Dermis blood vessel endothelial cell (primary cell): ENCODE measurements at places on chromosomes 6 and 20. TPM values are rescaled to one million over a fixed set of nuclear protein-coding genes. Genes with fewer than 3 reads are reported as not detected.

DNA sequence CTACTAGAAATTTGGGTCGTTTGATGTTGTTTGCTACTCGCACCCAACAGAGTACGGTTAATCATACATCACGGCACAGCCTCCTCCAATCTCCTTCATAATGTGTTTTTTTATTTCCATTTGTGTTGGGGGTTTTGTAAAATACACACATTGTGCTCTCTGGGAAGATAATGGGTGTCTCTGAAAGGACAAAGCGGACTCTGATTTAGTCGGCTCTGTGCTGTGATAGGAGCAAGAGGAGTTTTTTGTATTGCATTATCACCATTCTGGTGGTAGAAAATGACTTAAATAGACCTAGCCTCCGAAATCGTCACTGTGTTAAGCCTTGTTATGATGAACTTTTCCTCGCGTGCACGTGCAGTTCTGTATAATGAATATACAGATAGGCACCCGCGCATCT lies 196.3 kb downstream of the CDH4 start:
- DNase-seq = no peak

DNA sequence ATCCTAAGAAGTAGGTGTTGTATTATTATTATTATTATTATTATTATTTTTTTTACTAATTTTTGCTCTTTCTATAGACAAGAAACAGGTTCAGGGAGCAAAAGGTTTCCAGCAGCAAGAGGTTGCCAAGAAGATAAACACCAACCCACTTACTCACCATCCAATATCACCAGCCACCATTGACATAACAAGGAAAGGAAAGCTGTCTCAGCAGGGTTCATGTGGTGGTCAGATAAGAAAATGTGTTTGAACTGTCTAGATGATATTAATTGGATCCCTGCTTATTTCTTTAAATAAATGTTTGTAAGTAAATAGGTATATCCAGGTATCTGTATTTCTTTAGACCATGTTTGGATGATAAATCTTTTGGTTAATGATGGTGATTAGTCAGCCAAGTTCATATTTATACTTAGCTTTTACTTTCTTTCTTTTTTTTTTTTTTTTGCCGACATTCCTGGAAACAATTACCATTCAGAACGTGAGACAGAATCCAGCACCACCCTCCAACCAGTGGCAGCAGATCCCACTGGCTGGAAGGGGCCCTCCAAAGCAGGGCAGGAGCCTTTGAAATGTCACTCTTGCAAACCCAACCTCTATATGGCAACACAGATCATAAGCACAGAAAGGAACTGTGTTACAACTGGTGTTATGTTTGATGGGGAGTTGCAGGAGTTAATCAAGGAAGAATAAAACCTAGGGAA lies 139.2 kb upstream of the ECI2 start:
- peak; percentile 77 for DNase-seq

The TMEM151B gene
- not detected in 2 replicates for total RNA-seq

DNA sequence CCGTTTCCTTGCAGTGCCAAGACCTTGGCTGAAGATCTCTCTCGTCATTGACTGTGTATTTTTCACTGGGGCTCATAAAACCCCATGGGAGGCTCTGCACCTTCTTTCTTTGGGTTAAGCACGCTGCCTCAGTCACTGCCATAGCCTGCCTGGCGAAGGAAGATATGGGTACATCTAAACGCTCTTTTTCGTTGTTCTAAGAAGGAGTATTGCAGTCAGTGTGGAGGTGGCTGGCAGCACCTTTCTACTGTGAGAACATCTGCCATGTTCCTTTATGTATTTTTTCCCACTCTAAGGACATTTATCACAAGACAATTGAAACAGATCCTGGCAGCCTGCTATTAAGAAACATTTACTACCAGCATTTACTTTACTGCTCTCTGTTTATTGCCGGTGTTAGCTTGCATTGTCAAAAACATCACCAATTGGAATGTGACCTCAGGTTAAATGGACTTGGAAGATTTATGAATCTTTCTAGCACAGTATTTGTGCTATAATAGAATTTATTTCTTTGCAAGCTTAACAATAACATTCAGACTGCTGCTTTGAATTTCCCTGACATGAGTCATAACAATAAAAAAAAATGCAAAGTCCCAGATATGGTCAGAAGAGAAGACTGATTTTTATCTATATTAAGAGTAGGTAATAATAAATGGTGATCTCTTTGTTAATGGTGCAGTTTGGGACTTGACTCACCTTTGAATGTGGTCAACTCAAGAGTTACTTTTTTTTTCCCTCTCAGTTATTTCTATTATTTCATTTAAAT lies 62.2 kb upstream of the CLDN20 start:
- peak; percentile 90 for DNase-seq

The KAT14 gene
- 9.1 and 11.1 TPM in 2 replicates for total RNA-seq

The BPI gene
- total RNA-seq = not detected in 2 replicates

DNA sequence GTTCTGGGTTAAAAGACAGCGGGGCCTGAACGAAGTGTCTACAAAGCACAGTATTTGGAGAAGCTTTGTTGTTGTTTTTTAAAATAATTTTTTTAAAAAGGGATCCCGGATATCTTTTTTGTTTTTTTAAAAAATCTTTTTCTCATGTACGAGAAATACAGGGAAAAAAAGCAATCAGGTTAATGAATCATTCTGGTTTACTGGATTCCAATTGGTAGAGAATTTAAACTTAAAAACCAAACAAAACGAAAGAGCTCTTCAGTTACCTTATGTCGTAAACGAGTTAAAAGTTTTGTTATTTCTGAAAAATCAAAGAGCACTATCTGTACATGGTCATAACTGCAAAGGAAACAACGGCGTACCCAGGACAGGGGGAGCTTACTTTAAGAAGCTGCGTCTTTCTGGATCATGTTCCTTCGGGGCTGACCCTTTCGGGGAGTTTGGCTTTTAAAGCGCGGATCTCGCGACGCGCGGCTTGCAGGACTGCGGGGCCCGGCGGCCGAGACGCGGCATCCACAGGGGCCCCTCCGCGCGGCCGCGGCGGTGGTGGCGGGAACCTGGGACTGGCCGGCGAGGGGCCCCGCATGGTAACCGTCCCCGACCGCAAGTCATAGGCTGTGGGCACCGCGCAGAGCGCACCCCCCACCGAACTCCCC lies 927 bp downstream of the IL20RA start:
- DNase-seq = peak; percentile 47

GRCh38 chr20:49424536-49424935 lies 57.9 kb downstream of the KCNB1 start:
- DNase-seq = no peak

DNA sequence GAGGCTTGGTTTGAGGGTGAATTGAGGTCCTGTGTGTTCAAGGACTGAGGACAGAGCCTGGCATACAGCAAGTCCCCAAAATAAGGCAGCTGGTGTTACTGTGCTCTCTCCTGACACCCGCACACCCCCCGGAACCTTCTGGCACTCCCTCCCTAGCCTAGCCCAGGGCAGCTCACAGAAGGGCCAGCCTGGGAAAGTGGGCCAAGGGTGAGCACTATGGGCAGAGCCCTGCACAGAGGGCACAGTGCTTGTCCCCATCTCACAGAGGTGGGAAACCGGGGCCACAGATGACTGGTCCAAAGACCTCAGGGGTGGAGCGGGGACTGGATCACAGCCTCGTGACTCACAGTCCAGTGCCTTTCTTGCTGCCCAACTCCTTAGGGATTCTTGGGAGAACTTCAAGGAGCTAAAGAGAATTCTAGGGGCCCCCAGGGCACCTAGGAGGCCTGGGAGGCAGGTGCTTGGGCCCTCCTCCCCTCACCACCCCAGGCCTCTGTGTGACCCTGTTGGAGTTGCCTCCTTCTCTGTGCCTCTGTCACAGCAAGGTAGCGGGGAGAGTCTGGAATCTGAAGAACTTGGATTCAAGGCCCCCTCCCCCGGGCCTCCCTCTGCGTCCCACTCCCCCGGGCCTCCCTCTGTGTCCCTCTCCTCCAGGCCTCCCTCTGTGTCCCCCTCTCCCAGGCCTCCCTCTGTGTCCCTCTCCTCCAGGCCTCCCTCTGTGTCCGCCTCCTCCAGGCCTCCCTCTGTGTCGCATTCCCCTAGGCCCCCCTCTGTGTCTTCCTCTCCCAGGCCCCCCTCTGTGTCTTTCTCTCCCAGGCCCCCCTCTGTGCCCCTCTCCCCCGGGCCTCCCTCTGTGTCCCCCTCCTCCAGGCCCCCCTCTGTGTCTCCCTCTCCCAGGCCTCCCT lies 13.5 kb downstream of the DLGAP4 start:
- DNase-seq = no peak

The GPLD1 gene
- 0.05 and 0.17 TPM in 2 replicates for total RNA-seq

DNA sequence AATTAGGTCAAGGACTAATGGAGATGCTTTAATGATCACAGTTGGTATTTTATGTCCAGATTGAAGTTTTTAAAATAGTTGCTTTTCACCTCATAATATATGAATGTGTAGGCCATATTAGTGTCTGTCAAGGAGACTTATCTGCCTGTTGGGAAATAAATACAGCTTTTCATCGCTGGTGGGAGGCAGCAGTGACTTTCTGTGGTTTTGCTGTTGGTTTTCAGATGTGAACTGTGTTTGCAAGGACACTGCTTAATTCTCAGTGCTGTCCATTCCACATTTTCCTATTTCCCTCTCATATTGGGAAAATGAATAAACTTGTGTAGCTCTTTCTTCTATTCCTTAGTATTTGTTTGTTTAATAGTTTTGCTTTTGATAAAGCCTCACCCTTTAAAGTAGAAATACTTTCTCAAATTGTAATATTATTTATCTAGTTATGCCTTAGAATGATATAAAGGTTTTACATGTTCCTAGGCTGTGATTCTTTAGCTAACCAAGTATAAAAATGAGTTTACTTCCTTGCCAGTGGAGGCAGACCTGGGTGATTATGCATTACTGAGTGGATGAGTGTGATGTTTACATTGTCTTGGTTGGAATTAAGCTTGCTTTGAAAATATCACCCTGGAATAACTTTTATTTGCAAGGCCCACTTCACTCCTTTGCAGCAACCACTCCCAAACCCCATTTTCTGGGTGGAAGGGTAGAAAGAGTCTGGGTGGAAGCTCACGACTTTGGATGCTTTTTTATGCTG lies 3.3 kb downstream of the PLCB4 start:
- DNase-seq = no peak

The HELZ2 gene
- total RNA-seq = 54.8 and 64.0 TPM in 2 replicates

The KIAA0408 gene
- total RNA-seq = under 0.01 TPM in 1 of 2 replicates, not detected in the other

The KCNQ2 gene
- total RNA-seq = not detected in 2 replicates

- peak; percentile 84 for DNase-seq
Measured at GRCh38 chr6:41182069-41183034, 18.6 kb downstream of the TREML2 start.

The OPRL1 gene
- total RNA-seq = 3.2 and 5.4 TPM in 2 replicates

- DNase-seq = no peak
Measured at GRCh38 chr6:34970957-34971356, 81.9 kb downstream of the ANKS1A start.

DNA sequence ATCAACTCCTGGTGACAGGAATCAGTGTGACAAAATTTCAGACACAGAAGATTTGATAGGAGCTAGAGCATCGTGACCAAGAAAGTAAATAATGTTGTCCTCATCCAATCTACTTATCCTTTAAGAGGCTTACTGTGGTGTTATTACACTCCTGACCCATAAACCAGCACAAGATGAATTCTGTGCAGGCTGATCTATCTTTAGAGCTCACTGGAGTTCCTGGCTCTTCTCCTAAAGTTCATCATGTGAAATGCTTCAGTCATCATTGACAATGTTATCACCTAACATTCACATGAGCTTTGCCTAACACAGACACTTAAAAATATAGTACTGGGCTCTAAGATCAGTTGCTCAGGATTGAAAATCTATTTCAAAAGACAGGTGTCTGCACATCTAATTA lies 271.0 kb upstream of the HSF2 start:
- no peak for DNase-seq

The MAPK13 gene
- total RNA-seq = 5.6 and 8.9 TPM in 2 replicates

DNA sequence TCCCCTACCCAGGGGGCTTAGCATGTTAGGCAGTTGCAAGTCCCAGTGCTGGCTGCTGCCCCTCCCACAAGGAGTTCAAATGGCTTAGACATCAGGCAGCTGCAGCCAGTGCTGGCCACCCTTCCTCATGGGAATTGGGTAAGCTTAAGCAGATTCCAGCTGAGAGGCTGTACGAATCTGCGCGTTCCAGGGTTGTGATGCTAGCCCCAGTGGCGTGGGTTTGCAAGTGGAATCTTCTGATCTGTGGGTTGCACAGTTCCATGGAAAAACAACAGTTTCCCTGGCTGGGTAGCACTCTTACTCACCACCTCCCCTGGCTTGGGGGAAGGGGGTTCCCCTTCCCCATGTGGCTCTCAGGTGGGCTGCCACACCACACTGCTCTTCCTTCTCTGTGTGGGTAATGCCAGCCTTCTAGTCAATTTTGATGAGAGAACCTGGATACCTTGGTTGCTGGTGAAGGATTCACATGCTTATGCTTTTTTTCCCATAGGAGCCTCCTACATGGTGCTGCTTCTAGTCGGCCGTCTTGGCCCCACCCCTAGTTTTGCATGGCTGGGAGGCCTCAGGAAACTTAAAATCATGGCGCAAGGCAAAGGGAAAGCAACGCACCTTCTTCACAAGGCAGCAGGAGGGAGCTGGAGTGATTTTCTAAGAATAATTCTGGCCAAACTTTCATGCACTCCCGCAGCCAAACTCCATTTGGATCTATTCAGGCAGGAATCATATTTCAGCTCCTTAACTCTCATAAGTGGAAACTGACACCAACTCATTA lies 13.0 kb downstream of the DYNLT2 start:
- DNase-seq = no peak

GRCh38 chr6:25558155-25558817 lies 93.7 kb upstream of the SCGN start:
- DNase-seq = no peak

- no peak for DNase-seq
Measured at GRCh38 chr20:21981179-21981578, 275.7 kb downstream of the PAX1 start.

The CTCFL gene
- total RNA-seq = not detected in 2 replicates

DNA sequence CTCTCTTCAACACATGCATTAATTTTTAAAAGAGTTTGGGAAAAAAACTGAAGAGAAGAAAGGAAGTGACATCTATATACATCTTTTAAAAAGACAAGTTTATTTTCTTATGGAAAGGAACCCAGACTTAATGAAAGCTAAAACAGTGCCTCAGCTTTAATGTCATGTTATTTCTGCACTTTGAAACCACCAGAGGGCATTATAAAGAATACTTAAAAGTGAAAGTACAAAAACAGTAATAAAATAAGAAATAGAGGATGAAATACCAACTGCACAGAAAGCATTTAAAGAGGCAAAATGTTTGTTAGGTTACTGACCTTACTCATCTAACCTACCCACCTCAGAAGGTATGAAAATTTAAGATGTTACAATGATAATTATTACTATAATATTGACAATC lies 98.8 kb downstream of the HUS1B start:
- peak; percentile 23 for DNase-seq

- DNase-seq = no peak
Measured at GRCh38 chr20:36548006-36548315, 6.6 kb downstream of the MYL9 start.

- DNase-seq = no peak
Measured at GRCh38 chr6:62246087-62246486, 39.9 kb downstream of the KHDRBS2 start.

The ARHGAP40 gene
- 0.09 TPM in 1 of 2 replicates, not detected in the other for total RNA-seq

- DNase-seq = no peak
Measured at GRCh38 chr6:159089909-159090308, 45.1 kb upstream of the TAGAP start.

GRCh38 chr20:47031004-47031403 lies 136.4 kb downstream of the EYA2 start:
- DNase-seq = no peak

GRCh38 chr20:58388882-58389323 lies at the start of gene VAPB:
VAPB (plus strand) TSS chr20:58389229; CDS start chr20:58389460, 231 bp downstream.
- peak; percentile 98 for DNase-seq

- DNase-seq = no peak
Measured at GRCh38 chr20:13295637-13296036, 74.6 kb downstream of the ISM1 start.
